ENCODE measurements at places on chromosomes 3 and 15.

- no peak for DNase-seq
These were observed 123.3 kb upstream of the BFSP2 start for GRCh38 chr3:133276594-133276993.

DNA sequence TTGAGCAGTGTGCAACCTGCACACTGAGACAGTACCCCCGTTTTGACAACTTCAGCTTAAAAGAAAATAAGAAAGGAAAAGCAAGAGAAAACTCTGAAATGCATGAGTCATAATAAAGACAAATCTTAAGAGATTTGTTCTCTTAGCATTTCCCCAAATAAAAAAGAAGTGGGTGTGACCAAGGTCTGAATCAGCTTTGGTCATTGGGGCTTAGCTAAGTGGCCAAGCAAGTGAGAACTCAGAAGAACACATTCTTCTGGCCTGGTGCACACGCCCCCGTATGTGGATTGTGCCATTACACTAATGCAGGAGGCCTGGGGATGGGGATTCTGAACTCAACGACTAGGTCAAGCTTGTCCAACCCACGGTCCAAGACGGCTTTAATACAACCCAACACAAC, 56.9 kb upstream of the PDZRN3 start:
- DNase-seq: peak; percentile 21

- DNase-seq: no peak
These were observed 212.0 kb downstream of the XXYLT1 start for GRCh38 chr3:195059006-195059350.

GRCh38 chr3:12294885-12295580, 6.2 kb downstream of the PPARG start:
- DNase-seq: peak; percentile 84

DNA sequence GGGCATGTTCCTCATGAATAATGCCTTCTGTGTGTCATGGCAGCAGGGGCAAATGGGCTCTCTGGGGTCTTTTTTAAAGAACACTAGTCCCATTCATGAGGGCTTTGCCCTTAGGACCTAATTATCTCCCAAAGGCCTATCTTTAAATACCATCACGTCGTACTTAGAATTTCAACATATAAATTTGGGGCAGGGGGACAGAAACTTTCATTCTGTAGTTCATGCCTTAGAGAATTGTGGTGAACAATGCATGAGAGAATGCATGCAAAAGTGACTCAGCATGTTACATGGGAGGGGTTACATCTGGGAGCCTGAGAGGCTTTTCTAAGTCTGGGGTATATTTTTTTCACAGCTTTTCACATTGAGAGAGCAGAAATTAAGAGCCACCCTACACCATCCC, 208.5 kb upstream of the ROPN1 start:
- DNase-seq: no peak

DNA sequence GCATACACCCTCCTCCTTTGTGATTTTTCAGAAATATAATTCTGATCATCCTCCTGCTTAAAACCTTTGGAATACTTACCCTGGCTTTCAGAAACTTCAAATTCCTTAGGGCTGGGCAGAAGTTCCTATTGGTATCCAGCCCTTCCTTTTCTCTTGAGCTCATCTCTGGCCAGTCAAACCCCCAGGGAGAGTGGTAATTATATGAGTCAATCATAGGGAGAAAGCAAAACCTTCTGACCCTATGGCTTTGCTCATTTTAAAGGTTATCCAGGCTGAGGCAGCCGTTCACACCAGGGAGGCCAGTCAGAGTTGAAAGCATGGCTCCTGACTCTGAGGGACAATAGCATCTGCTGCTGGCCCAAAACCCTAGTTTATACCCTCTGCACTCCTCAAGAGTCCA, 23.9 kb upstream of the CTNNB1 start:
- DNase-seq: no peak

GRCh38 chr3:138717348-138717747, 108.8 kb downstream of the FAIM start:
- DNase-seq: no peak

- no peak for DNase-seq
These were observed 126.2 kb downstream of the GOLIM4 start for GRCh38 chr3:167969548-167969947.

- DNase-seq: no peak
These were observed 710 bp downstream of the ABHD10 start for GRCh38 chr3:111979434-111980038.

DNA sequence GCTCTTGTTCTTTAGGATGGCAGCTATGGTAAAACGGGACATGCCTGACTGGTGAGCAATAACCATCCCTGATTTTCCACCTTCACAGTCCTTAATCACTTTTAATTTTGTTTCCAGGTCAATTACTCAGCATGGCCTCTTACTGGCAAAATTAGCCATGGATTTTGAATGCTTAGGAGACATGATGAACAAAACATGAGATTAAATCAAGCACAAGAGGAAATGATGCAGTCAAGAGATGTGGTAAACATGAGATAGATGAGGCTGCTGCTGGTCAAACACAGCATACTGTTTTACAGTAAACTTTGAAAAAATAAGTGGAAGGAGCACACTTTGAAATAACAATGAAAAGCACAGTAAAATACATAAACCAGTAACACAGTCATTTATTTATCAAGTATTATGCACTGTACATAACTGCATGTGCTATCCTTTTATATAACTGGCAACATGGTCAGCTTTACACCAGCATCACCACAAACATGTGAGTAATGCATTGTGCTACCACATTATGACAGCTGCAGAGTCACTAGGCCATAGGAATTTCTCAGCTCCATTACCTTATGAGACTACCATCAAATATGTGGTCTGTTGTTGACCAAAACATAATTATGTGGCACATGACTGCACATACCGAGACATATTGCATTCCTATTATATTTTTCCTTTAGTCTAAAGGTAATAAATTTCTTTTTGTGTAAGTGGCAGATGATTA, 30.1 kb upstream of the ZNF502 start:
- DNase-seq: peak; percentile 86

DNA sequence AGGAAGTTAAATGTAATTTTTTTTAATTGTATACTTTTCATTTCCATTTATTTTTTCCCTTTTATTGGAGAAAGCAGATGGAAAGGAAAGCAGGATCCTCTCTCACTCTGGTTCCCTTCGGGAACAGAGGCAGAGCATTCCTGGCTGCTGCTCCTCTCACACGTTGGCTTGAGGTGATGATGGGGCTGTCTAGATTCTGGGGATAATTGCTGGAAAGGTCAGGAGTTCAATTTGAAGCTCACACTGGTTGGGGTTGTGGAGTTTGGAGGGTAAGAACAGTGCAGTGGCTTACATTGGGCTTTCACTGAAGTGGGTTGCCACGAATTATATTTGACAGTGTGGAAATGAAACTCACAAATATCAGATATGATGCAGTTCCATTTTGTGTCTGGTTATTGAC, 57.6 kb downstream of the RARB start:
- no peak for DNase-seq

GRCh38 chr3:78913711-78914110, 854.1 kb downstream of the ROBO1 start:
- no peak for DNase-seq
